ENCODE measurements at places on chromosomes 7 and 10. TPM values are rescaled to one million over a fixed set of nuclear protein-coding genes. Genes with fewer than 3 reads are reported as not detected.

DNA sequence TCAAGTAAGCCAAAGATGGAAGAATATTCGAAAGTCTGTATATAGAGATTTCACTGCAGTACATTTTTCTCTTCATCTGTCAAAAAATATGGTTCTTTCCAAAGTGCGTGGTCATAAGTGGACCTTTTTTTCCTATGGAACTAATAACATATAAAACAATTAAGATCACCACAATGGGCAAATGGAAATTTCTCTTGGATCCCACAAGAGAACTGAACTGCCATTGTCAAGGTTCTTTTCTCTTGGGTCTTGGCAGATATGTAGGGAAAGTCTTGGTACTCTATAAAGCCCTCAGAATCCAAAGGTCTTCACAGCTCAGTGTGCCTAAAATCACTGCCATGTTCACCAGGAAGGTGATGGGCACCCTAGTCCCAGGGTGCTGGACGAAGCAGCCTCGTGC, at the start of gene OR6B1:
Gene OR6B1, plus strand, starts transcription at position 301 of the 400 bp plus-strand sequence. CDS start 3,677 bp downstream, outside the sequence.
- DNase-seq = no peak

- no peak for DNase-seq
Measured at GRCh38 chr10:20683345-20683744, 213.8 kb downstream of the NEBL start.

- no peak for DNase-seq
Measured at GRCh38 chr7:134044682-134045081, 82.5 kb upstream of the LRGUK start.

- peak; percentile 25 for DNase-seq
Measured at GRCh38 chr10:33244354-33244967, 90.0 kb downstream of the NRP1 start.

DNA sequence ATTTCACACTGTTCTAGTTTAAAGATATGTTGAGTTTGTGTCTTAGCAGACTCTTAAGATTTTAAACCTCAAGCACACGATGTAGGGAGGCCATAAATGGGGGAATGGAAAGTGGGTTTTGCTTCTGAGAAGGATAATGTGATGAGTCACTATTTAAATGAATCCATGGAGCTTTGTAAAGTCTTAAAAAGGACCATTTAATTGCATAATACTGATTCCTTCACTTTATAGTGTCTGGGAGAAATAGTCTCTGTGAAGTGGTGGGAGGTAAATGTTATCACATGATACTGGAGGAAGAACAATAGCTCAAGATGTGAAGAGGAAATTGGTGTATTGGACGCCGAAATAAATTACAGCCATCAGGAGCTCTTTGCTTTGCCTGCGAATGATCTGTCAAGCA, 84.0 kb upstream of the MYO3A start:
- DNase-seq = peak; percentile 89

- DNase-seq = no peak
Measured at GRCh38 chr10:96540240-96540639, 26.5 kb upstream of the TLL2 start.

- peak; percentile 31 for DNase-seq
Measured at GRCh38 chr10:17660921-17661320, 17.0 kb downstream of the STAM start.

DNA sequence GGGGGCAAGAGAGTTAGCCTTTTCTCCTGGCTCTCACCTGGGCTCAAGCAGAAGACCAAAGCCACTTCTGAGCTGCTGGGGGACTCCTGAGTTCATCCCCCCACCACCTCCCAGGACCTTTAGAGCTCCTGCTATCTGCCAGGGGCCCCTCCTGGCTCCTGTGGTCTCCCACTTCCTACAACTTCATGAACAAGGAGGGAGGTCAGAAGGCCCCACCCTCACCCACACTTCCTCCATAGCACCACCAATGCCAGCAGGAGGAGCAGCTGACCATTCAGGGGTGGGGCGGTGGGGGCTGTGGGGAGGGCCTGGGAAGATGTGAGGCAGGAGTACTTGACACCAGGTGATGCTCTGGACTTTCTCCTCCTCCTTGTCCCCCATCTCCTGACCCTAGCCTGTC, 32.6 kb upstream of the ADCYAP1R1 start:
- no peak for DNase-seq

DNA sequence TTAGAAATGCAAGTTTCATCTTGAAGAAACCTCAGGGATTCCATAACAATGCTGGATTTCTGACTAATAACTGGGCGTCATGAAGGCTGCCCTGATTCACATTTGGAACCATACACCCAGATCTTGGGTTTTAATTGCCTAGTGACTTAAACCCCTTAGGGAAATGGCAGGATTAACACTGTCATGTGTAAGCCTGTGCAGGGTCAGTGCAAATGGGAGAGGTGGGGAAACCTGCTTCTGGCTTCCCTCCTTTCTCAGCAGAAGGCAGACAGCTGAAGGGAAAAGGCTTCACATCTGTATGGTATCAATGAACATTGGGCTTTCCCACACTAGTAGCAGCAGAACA, 364.2 kb downstream of the ANKRD30A start:
- DNase-seq = no peak

DNA sequence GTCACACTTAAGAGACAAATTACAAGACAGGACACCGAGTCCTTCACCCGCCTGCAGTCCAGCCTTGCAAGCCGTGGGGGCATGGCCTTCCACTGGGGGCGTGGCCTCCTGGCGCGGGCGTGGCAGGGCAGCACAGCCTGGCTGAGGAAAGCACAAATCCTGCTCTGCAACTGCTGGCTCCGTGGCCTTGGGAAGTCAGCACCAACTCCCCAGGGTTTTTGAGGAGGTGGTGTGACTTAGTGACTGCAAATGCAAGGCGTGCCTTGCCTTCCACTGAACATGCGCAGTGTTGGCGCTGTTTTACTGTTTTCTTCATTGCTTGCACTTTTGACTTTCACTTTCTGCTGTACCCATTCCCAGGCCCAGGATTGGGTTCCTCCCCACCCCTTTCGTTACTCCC, 12.9 kb upstream of the BMS1 start:
- DNase-seq = no peak

The NME8 gene
- total RNA-seq = not detected

The SUN3 gene
- not detected for total RNA-seq

All from A673 (cell line).